Testis (tissue), 5 donors: ENCODE measurements at places on chromosomes 13 and 19. TPM values are rescaled to one million over a fixed set of nuclear protein-coding genes. Genes with fewer than 3 reads are reported as not detected.

GRCh38 chr13:33015791-33016323, 366 bp upstream of the KL start:
- H3K4me1 ChIP-seq = no peaks in the 10 kb centered on the region
- H3K36me3 ChIP-seq = no peaks in the 10 kb centered on the region
- H3K27ac ChIP-seq = no peak overlapping the region
- no peaks in the 10 kb centered on the region for H3K27me3 ChIP-seq
- DNase-seq = no peak

ZNF625 gene
- 8.2 TPM for total RNA-seq

ZNF880 gene
- total RNA-seq = 27.6 TPM

- H3K4me3 ChIP-seq = peak overlapping the region; percentile 40
- peak; percentile 21 for DNase-seq
- H3K4me1 ChIP-seq = no peaks in the 10 kb centered on the region
- no peak overlapping the region for H3K27ac ChIP-seq
Measured at GRCh38 chr19:21940684-21941083, 70.1 kb downstream of the ZNF208 start.

GRCh38 chr13:23898101-23898500, 799 bp upstream of the C1QTNF9B start:
- peaks cover 2% of the 10 kb centered on the region for H3K4me1 ChIP-seq
- H3K27ac ChIP-seq = no peak overlapping the region
- DNase-seq = no peak
- no peak overlapping the region for H3K4me3 ChIP-seq

CGB1 gene
- total RNA-seq = 2.3 TPM

DNA sequence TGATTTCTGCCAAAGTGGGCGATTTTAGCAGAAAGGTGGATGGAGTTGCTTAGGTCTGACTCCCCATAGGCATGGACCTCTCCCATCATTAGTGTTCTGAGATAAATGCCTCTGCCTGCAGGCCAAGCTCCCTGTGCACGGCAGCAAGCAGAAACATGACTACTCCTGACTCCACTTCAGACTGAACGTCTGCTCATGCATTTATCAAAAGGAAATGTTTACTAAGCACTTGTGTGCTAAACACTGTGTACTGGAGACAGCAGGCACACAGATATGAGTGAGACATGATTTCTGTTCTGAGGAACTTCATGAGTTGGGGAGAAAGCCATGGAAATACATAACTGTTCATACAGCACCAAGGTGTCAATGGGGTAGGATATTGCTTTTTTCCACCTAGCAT, 149.6 kb downstream of the MIPEP start:
- H3K27ac ChIP-seq = no peak overlapping the region
- no peaks in the 10 kb centered on the region for H3K4me1 ChIP-seq
- H3K36me3 ChIP-seq = no peaks in the 10 kb centered on the region
- no peak for DNase-seq

DNA sequence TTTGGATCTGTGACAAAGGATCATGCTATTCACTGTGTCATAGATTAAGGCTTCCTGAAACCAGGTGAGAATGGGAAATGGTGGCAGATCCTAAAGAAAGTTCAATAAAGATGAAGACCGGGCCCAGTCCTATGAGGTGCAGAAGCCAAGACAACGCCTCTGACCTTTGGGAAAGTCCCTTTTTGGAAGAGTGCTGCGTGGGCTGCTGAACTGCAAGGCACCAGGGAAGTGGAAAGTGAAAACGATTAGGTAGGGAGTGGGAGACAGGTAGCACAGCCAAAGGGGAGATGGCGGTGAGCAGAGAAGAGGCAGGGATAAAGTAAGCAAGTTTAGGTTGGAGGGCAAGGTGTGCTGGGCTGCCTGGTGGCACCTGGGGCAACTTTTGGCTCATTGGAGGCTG, 16.3 kb downstream of the MBNL2 start:
- no peaks in the 10 kb centered on the region for H3K27me3 ChIP-seq
- no peak for DNase-seq
- no peak overlapping the region for H3K4me3 ChIP-seq
- H3K36me3 ChIP-seq = no peaks in the 10 kb centered on the region

DNA sequence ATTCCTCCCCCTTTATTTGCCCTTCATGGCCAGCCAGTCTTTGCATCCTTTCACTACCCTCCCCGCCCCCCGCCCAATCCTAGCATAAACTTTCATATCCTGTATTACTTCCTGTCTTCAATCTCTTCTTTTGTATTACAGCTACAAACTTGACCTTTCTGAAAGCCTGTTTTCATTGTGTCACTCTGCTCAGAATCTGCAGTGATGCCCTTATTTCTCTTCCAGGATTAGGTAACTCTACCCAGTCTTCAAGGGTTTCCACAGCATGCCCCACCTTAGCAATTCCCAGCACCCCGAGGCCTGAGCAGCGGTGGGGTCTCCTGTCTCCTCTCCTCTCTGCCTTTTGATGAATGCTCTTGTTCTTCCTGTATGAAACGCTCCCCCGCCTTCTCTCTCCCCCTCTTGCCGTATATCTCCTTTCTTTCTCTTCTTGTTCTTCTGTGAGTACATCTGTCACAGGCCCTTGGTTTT, 145.6 kb downstream of the SHISA2 start:
- H3K4me3 ChIP-seq = no peak overlapping the region
- H3K4me1 ChIP-seq = no peaks in the 10 kb centered on the region
- H3K27me3 ChIP-seq = no peaks in the 10 kb centered on the region
- no peak for DNase-seq
- no peaks in the 10 kb centered on the region for H3K36me3 ChIP-seq
- H3K27ac ChIP-seq = no peak overlapping the region

DNA sequence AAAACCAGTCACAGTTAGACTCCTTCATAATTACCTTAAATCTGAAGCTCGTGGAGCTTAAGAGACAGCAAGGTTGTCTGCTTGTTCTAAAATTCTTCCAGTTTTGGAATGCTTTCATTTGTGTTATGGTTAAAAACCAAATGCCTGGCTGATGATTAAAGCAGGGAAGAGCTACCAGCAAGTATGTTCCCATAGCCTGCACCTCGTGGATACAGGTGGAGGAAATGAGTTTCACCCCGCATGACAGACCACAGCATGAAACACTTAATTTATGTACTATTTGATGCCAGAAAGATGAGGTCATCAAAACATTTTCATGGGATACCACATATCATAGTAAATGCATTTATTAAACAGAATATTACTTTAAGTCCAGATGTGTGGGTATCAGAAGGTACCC, 416 bp upstream of the DOCK9 start:
- peaks cover 17% of the 10 kb centered on the region for H3K4me1 ChIP-seq
- H3K4me3 ChIP-seq = peak overlapping the region; percentile 39
- H3K27ac ChIP-seq = no peak overlapping the region
- no peaks in the 10 kb centered on the region for H3K27me3 ChIP-seq
- DNase-seq = no peak
- H3K36me3 ChIP-seq = no peaks in the 10 kb centered on the region
